CD8-positive, alpha-beta memory T cell (primary cell): ENCODE measurements at places on chromosomes 5 and 9.

DNA sequence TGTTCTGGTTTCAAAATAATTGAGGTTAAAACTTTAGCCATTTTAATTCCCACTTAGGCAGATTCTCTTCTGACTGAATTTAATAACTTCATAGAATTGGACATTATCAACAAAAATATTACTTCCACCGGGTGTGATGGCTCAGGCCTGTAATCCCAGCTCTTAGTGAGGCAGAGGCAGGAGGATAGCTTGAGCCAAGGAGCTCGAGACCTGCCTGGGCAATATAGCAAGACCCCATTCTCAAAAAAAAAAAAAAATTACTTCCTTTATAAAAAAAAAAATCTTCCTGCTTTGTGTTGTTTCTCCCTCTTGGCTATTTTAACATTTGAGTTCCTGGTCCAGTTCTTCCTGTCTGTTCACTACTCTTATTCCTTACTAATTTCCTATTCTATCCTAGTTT lies 18.0 kb downstream of the APC start:
- DNase-seq = no peak

DNA sequence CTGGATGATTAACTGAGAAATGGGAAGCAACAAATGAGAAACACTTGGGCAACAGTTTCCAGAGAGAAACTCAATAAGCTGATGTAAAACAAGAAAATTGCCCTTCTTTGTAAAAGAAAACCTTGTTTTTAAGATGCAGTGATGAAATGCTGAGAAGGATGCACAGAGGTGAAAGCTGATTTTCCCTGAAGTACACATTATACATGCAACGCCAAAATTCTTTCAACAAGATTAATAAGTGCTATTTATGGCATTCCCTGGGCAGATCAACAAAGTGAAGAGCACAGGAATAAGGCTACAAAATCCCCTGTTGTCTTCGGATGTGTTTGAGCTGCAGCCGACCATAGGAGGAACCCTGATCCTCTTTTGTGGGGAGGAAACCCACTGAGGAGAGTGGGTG lies 208.0 kb upstream of the ANKH start:
- DNase-seq = no peak

DNA sequence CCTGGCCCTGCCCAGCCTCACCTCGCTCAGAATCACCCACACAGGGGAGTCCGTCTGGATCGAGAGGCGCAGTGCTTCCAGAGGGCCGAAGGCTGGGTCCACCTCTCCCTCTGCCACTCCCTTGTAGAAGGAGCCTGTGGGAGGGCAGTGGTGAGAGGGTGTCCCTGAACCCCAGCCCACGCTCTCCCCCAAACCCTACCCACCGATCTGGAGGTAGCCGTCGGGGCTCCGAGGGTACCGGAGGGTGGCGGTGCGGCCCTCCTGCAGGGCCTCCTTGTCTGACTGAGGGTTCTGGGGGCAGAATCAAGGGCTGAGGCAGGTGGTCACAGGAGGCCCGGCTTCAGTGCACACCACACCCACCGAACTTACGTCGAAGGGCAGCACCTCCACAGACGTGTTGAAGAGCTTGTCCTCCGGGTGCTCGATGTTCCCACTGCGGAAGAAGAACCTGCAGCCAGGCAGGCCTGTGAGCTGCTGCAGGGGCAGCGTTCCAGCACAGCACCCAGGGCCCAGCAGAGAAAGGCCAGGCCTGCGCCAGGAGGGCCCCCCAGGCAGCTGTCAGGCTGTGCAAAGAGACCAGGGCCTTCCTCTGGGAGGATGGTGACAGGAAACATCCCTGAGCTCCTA lies 4.5 kb downstream of the LTC4S start:
- DNase-seq = no peak

DNA sequence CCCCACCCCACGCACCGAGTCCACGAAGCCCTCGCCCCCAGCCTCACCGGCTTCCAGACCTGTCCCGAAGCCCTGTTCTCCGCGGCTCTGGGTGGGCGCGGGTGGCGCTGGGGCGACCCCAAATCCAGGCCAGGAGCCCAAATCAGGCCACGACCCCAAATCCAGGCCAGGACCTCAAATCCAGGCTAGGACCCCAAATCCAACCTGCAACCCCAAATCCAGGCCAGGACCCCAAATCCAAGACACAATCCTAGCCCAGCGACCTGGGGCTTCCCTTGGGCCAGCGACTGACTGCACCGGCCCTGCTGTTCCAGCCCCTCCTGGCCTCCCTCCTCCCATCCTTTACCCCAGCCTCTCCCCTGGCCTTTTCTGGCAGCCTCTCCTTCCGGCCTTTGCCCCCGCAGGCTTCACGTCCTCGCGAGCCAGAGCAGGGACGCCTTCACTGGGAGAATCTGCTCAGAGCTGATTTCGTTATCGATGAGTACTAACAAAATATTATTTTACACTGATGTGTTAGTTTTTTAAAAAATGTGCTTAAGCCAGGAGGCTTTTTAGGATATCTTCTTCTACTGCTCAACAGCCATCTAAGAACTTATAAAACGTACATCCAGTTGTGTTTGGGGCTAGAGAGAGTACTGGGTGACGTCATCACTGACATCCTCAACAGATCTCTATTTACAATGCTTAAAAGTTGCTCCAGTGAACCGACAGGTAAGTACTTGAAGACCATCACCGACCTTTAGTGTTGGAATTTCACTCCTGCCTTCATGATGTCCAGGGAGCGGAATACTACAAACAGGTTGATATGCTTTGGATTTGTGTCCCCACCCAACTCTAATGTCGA lies 34.7 kb downstream of the TRIP13 start:
- DNase-seq = no peak

- no peak for DNase-seq
Measured at GRCh38 chr5:176728831-176729251, 81.5 kb upstream of the UNC5A start.

DNA sequence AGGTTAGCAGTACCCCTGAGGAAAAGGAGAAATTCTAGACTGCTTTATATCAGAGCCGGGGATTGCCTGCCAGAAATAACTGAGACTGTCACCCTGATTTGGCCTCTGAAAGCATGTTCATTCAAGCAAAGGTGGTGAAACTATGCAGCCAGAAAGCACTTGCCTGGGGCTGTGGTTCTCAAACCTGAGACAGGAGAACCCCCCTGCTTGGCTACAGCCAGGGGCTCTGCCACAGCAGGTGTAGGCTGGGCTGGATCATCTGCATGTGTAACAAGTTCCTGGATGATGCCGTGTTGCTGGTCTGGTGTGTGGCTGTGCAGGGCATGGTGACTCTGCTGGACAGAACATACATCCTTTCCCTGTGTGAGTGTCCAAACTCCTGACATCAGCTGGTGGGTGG lies 157.8 kb downstream of the NXNL2 start:
- no peak for DNase-seq

GRCh38 chr9:130930132-130930803 lies 8.8 kb downstream of the FIBCD1 start:
- no peak for DNase-seq

- DNase-seq = no peak
Measured at GRCh38 chr5:42948961-42949347, 91.2 kb downstream of the ANXA2R start.

DNA sequence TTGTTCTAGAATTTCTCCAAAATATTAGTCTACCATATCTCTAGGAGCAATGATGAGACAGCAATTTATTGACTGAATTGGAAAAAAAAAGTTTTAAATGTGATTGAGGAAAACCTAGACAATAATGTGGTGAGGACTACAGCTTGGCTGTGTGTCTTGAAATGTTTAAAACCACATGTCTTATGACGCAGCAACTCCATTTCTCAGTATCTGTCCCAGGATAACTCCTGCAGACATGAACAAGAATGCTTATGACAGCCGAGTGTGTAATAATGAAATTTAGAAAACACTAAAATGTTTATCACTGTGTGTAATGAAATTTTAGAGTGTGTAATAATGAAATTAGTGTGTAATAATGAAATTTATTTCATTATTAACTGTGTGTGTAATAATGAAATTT lies 254.1 kb upstream of the DAPK1 start:
- no peak for DNase-seq

- DNase-seq = no peak
Measured at GRCh38 chr9:94995048-94995693, 268.7 kb downstream of the AOPEP start.

- no peak for DNase-seq
Measured at GRCh38 chr5:33362915-33363314, 77.8 kb upstream of the TARS1 start.

- DNase-seq = no peak
Measured at GRCh38 chr5:110880413-110880812, 141.6 kb downstream of the SLC25A46 start.

- DNase-seq = no peak
Measured at GRCh38 chr9:97504381-97505216, 3.1 kb downstream of the TMOD1 start.
